Suppressor macrophage (primary cell): ENCODE measurements at places on chromosomes 6 and 20.
A peak's percentile ranks its signal among the peaks of the same experiment; 100 is the strongest.

GRCh38 chr6:63214816-63215215 lies 3.5 kb downstream of the FKBP1C start:
- no peak for DNase-seq

GRCh38 chr20:20668639-20669038 lies 43.8 kb downstream of the RALGAPA2 start:
- DNase-seq: peak; percentile 72

GRCh38 chr20:59390437-59390836 lies 90.0 kb downstream of the EDN3 start:
- DNase-seq: no peak

DNA sequence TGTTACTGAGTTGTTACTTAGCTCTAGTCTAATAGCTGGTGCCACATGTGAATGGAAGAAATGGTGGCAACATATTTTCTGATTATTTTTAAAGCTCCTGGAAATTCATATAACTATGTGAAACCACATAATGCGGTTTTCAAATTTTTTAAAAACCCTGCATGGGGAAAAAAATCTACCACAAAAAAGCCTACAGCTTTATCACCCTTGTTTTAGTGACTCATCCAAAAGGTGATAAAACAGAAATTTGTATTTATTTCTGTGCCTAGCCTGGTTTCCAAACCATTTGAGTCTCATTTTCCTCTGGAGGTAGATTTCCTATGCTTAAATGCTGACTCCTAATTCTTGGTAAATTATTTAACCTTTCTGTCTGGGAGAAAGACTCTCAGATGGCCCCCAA lies 5.4 kb upstream of the FBXO30 start:
- no peak for DNase-seq

- no peak for DNase-seq
These were observed 334.3 kb downstream of the TFAP2A start for GRCh38 chr6:10080561-10080960.

DNA sequence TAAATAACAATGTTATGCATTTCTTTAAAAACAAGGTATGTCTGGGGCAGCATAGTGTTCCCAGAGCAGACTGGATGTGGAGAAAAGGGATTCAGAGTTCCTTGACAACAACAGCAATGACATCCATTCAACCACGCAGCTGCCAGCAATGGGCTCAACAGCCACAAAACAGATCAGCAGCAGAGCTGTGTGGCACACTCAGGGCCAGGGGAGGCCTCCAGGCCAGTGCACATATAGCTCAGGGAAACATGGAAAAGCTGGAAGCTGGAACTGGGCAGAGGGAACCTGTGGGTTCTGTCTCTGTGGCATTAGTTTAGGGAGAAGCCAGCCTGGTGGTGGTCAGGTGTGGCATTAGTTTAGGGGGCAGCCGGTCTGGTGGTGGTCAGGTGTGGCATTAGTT lies 148.3 kb downstream of the SMOC2 start:
- no peak for DNase-seq

DNA sequence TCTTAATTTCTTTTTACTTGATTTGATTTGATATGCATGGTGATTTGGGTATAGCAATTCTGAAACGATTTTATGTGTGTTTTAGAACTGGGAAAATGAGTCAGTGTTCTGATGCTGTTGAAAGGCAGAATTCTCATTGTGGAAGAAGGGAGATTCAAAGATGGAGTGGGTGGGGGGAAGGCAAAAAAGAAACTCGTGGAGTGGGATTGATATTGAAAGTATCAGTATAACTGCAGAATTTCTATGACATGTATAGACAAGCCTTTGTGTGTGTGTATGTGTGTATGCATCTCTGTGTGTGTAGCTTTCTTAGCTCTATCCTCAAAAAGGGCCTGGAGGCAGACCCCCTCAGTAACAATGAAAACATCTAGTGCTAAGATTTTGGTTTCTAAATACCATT lies 184.3 kb upstream of the OLIG3 start:
- DNase-seq: no peak

DNA sequence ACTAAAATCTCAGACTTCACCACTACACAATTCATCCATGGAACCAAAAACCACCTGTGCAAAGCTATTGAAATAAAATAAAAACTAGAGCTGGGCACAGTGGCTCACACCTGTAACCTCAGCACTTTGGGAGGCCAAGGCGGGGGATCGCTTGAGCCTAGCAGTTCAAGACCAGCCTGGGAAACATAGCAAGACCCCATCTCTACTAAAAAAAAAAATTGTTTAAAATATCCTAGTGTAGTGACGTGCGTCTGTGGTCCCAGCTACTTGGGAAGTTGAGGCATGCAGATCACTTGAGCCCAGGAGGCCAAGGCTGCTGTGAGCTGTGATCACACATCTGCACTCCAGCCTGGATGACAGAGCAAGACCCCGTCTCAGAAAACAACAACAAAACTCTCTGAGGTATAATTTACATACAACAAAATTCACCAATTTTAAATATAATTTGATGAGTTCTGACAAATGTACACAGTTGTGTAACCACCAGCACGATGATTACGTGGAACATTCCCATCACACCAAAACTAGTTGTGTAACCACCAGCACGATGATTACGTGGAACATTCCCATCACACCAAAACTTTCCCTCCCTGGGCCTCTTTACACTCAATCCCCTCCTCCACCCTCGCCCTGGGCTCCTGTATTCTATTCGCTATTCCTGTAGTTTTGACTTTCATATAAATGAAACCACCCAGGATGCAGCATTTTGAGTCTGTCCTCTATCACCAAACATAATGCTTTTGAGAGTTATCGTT lies 107.5 kb downstream of the TAF4 start:
- DNase-seq: no peak

DNA sequence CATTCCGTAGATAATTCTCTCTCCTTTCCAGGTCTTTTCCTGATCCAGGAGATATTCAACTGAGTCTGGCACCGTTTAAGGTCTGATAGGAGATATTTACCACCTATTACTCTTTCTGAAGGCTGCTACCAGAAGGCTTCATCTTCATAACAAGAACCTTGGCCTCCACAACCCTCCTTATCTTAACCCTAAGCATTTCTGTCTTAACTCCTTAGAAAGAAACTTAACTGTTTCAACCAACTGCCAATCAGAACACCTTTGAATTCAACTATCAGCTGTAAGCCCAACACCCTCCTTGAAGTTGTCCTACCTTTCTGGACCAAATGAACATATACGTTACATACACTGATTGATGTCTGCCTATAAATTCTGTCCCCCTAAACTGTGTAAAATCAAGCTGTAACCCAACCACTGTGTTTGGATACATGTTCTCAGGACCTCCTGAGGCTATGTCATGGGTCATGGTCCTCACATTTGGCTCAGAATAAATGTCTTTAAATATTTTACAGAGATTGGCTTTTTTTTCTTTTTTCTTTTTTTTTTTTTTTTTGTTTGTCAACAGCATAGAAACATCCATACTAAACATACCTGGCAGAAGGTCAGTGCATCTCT lies 6.6 kb upstream of the TNFAIP3 start:
- DNase-seq: no peak

GRCh38 chr6:13473768-13474165 lies 13.6 kb downstream of the GFOD1 start:
- DNase-seq: no peak

GRCh38 chr6:21850691-21851090 lies 257.1 kb downstream of the SOX4 start:
- no peak for DNase-seq
